ENCODE measurements at places on chromosomes 2 and 18.

- DNase-seq = peak; percentile 18
Observed at GRCh38 chr2:228245601-228246000, 64.1 kb upstream of the SPHKAP start.

DNA sequence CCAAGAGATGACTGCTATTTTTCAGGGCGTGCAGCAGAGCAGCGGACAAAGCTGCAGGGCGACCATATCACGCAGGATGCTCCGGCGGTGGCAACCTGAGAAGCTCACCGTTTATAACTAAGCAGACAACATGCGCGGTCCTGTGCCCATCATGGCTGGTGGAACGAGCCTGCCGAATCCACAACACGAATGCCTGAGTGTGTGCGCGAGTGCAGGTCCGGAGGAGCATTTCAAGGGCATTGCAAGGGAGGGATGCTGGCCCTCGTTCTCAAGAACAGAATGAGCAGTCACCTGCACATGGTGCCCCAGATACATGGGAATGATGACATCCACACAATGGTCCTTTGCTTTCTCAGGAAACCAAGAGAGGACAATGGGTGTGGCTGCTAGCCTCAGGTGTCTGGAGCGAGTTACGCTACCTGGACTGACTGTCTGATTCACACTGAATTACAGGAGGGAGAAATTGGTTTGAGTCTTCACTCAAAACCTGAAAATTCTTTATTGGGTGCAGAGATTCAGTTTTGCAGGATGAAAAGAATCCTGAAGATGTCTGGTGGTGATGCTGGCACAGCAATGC, 39.8 kb downstream of the TBC1D8 start:
- DNase-seq = no peak

- no peak for DNase-seq
Observed at GRCh38 chr2:200829258-200829655, 17.5 kb downstream of the BZW1 start.

DNA sequence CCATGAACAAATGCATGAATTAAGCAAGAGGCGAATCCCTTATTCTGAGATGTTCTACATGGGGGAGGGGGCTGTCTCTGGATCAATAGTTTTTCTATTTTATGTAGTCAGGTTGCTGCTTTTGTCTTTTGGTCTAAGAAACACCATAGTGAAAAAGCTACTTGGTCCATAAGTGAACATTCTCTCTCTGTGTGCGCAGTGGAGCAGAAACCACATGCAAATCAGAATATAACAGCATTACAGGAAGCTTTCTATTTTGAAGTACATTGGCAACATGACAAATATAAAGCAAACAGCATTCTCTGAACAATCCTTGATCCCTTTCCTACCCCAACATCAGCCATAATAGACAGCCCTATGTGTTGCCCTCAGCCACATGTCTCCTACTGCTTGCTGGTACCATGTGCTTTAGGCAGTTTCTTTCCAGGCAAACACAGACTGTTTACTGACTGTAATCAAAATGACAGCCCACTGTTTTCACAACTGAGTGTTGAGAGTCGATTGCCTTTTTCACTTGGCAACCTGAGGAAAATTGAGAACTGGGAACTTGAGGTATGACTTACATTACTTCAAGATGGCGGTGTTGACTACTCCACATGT, 10.6 kb downstream of the SCN3A start:
- DNase-seq = no peak
